ENCODE measurements at places on chromosomes 11 and 22.

DNA sequence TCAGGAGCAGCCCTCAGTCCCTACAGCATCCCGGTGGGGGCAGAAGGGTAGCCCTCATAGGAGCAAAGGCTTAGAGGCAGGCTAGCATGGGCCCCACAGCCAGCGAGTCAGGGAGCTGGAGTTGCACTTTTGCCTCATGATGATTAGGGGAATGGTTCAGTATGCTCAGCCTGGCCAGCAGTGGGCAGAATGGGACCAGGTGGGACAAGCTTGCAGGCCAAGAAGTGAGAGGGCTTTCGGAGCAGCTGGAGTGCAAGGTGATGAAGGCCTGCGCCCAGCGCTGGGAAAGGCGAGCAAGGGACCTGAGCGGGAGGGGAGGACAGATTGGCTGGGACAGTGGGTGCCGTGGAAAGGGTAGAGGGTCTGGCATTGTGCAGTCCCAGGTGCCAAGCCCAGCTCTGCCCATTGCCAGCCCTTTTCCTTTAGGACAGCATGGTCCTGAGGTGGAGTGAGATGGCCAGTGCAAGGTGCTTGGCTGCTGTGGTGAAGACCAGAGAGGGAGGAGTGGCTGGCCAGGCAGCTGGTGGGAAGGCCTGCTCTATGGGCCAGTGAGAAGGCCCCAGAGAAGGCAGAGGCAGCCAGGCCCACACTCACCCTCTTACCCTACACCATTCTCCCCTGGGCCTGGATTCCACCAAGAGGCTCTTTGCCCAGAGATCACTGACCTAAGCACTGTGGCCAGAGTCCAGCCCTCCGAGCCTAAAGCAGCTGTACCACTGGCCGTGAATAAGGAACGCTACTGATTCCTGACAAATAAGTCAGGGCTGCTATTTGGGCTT lies 47.9 kb upstream of the SUSD2 start:
- no peaks in the 10 kb centered on the region for H3K27me3 ChIP-seq
- peaks cover 36% of the 10 kb centered on the region for H3K36me3 ChIP-seq
- H3K4me3 ChIP-seq, result no peak overlapping the region
- no peak for DNase-seq
- H3K27ac ChIP-seq, result no peak overlapping the region
- H3K4me1 ChIP-seq, result peaks cover 9% of the 10 kb centered on the region

DNA sequence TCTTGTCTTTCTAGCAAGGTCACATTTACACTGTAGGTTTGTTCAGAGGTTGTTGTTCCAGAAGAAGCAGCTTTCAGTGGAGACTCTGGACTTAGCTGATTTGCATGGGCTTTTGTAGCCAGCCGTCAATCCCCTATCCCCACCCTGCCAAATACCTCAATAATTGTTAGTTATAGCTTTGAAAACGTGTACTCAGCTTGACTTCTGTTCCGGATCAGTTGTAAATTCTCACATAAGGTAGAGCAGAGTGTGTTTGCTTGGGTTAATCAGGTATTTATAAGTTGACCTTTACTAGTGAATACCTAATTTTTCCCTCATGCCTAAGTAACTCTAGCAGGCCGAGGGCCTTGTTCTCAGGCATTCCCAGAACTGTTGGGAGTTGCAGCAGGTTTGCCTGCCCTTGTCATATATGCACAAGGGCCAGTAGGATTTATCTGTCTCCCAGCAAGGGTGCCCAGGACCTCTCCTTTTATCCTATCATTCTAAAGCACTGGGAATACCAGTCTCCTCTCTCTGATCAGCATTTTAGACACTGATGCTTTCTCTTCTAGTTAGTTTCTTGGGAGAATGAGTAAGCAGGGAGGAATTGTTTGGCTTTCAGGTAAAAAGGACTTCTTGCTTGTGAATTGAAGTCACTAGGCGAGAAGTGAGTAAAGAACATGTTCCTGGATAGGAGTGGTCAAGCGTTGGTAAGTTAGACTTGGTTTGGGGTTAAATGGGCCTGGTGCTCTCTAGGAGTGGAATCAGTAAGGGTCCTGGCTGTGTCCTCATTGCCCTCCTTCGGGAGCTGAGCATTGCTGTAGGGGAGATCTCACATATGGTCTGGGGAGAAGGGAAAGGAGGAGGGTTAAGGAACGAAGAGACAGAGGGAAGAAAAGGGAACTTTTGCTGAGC lies 22.1 kb downstream of the STIM1 start:
- no peaks in the 10 kb centered on the region for H3K36me3 ChIP-seq
- no peaks in the 10 kb centered on the region for H3K27me3 ChIP-seq
- no peak overlapping the region for H3K4me3 ChIP-seq
- DNase-seq, result no peak
- H3K27ac ChIP-seq, result no peak overlapping the region

GRCh38 chr11:2375964-2376551 lies 1.1 kb upstream of the CD81 start:
- H3K4me3 ChIP-seq, result no peak overlapping the region
- no peaks in the 10 kb centered on the region for H3K27me3 ChIP-seq
- peaks cover 34% of the 10 kb centered on the region for H3K4me1 ChIP-seq
- no peak for DNase-seq
- H3K36me3 ChIP-seq, result no peaks in the 10 kb centered on the region
- no peak overlapping the region for H3K27ac ChIP-seq

- H3K4me1 ChIP-seq, result no peaks in the 10 kb centered on the region
- H3K27ac ChIP-seq, result no peak overlapping the region
- no peak for DNase-seq
Measured at GRCh38 chr11:78647986-78648875, 73.6 kb upstream of the NARS2 start.

DNA sequence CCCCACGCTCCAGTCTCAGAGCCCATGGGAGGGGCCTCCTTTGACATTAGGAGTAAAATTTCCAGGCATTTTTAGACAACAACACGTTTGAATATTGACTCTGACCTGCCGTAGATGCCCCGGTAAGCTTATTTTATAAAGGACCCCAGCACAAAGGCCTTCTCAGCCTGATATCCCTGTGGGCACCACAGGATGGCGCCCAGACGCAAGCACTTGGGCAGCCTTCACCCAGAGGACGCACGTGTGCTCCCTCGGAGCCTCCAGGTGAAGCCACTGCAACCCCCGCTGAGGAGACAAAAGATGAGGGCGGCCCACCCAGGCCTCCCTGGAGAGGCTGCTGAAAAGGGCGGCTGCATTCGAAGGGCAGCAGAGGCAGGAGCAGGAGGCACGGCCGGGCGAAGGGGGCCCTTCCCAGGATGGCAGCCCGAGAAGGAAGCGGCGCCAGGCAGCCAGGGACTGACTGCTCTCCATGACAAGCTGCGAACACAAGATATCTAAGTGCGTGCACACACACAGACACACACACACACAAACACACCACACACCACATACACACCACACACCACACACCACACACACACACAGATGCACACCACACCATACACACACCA lies 15.2 kb upstream of the TH start:
- no peaks in the 10 kb centered on the region for H3K4me1 ChIP-seq
- H3K36me3 ChIP-seq, result no peaks in the 10 kb centered on the region
- no peak overlapping the region for H3K27ac ChIP-seq
- peak; percentile 34 for DNase-seq
- no peak overlapping the region for H3K4me3 ChIP-seq

DNA sequence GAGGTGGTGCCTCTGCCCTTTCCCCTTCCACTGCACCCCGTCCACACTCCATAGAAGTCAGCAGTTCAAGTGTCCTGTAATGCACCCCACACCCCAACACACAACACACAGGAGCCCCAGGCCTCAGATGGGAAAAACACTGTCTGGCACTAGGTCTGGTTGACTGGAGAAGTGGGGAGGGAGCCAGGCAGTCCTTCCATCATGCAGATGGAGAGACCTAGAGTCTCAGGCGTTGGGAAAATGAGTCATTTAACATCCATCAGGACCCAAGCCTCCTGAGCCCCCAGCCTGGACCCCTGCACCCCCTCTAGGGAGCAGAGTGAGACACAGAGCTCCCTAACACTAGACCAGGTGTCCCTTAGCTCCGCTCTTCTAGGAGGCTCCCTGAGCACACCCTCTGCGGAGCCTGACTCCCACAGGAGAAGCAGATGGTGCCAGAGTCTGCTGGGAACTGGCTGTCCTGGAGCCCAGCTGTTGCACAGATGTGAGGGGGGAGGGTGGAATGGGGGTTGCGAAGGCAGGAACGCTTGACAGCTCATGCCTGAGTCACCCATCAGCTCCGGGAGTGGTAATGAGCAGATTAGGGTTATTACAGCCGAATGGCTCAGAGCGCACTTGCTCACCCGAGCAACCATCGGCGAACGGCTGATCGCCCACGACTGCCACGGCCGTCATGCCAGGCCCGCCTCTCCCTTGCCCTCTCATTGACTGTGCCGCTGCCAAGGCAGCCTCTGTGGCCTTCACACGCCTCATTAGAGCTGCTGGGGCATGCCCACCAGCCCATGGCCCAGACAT lies 22.1 kb upstream of the SYT7 start:
- H3K4me3 ChIP-seq, result no peak overlapping the region
- H3K36me3 ChIP-seq, result no peaks in the 10 kb centered on the region
- no peak for DNase-seq
- no peak overlapping the region for H3K27ac ChIP-seq

DNA sequence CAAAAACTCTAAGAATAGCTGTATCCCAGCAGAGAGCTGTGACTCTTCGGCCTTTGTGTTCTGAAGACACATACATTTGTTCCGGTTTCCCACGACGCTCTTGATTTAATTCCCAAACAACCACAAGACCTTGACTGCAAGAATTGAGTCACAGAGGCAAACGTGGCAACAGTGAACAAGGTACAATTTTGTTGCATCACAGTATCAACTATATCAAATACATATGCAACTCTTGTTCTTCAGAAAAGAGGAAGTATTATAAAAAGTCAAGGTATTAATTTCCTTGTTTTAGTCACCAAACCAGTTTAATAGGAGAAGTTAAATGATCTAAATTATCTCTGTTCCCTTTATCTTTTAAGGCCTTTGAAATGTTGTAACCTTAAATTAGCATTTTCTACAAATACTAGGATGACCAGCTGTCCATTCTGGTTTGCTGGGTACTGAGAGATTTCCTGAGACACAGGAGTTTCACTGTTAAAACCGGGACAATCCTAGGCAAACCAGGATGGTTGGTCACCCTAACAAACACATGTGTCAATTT lies 11.1 kb downstream of the HPS5 start:
- peaks cover 18% of the 10 kb centered on the region for H3K36me3 ChIP-seq
- H3K27me3 ChIP-seq, result no peaks in the 10 kb centered on the region
- no peaks in the 10 kb centered on the region for H3K4me1 ChIP-seq
- no peak overlapping the region for H3K4me3 ChIP-seq
- H3K27ac ChIP-seq, result no peak overlapping the region

DNA sequence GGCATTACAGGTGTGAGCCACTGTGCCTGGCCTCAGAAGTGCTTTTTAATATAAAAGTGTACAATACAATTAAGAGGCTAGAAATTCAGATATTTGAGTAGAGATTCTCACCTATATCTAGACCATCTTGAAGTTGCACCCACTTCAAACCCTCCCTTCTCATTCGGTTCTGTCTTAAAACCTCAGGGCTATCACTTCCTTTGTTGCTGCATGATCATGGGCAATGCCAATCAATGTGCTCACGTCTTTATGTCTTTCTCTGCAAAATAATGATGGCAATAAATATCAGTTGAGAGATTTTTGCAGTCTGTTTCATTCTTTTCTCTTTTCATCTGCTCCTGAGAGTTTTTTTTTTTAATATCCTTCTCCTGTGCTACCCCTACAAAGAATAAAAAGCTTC lies 9.3 kb upstream of the NUP160 start:
- no peak for DNase-seq
- no peaks in the 10 kb centered on the region for H3K27me3 ChIP-seq
- no peak overlapping the region for H3K4me3 ChIP-seq
- peaks cover 28% of the 10 kb centered on the region for H3K4me1 ChIP-seq

DNA sequence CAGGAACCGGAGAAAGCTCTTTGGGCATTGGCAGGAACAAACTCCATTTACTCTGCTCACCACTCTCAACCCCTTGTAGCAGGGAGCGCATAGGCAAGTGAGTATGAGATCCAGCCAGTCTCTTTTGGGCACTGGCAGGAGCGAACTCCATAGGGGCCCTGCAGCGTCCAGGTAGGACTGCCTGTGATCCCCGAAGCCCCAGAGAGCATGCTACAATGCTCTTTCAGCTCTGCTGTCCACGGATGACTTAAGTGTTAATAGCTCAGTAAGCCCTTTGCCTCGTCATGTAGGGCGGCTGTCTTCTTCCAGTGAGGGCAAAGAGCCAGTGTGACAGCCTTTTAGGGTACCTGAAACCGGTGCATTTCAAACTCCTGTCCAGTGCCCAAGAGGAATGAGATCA lies 1525.6 kb upstream of the RAG2 start:
- no peak overlapping the region for H3K27ac ChIP-seq
- DNase-seq, result no peak
- H3K27me3 ChIP-seq, result no peaks in the 10 kb centered on the region
- no peaks in the 10 kb centered on the region for H3K4me1 ChIP-seq
- H3K36me3 ChIP-seq, result no peaks in the 10 kb centered on the region
- H3K4me3 ChIP-seq, result no peak overlapping the region

DNA sequence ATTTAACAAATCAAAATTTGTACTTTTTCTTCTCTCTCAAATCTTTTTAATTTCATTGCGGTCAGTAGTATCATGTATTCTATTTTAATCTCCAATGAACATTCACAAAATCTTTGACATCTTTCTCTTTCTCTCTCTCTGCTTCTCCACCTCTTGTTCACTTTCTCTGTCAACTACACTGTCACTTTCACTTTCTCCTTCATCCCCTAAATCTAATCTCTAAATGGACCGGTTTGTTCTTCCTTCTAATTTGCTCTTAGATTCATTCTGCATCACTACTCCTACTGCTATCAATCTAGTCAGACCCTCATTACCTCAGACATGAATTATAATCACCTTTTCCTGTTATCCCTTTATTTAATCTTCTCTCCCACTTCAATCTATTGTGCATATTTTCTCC lies 18.6 kb downstream of the CCDC73 start:
- no peak overlapping the region for H3K27ac ChIP-seq
- H3K4me3 ChIP-seq, result no peak overlapping the region
- DNase-seq, result no peak
- no peaks in the 10 kb centered on the region for H3K36me3 ChIP-seq

Measured in CD4-positive, alpha-beta memory T cell (primary cell).